ENCODE measurements at places on chromosomes 7 and 10.

GRCh38 chr7:55073051-55073511, 54.3 kb downstream of the EGFR start:
- no peak for DNase-seq

DNA sequence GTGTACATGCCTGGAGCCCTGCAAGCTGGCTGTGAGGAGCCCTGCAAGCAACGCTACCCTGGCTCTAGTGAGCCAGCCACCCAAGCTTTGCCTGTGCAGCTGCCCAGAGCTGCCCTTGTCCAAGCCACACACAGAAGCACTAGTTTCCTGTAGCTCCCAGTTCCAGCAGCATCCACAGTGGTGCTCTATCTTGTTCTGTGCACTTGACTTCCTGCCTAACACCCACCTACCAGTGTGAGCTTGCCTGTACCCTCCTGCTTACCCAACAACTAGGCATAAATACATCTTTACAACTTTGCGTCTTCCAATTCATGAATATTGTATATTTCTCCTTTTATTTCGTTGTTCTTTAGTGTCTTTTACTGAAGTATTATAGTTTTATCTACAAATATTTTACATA, 32.2 kb upstream of the ZNF518A start:
- DNase-seq = no peak

- DNase-seq = no peak
Measured at GRCh38 chr7:85508642-85509410, 322.0 kb upstream of the SEMA3D start.

DNA sequence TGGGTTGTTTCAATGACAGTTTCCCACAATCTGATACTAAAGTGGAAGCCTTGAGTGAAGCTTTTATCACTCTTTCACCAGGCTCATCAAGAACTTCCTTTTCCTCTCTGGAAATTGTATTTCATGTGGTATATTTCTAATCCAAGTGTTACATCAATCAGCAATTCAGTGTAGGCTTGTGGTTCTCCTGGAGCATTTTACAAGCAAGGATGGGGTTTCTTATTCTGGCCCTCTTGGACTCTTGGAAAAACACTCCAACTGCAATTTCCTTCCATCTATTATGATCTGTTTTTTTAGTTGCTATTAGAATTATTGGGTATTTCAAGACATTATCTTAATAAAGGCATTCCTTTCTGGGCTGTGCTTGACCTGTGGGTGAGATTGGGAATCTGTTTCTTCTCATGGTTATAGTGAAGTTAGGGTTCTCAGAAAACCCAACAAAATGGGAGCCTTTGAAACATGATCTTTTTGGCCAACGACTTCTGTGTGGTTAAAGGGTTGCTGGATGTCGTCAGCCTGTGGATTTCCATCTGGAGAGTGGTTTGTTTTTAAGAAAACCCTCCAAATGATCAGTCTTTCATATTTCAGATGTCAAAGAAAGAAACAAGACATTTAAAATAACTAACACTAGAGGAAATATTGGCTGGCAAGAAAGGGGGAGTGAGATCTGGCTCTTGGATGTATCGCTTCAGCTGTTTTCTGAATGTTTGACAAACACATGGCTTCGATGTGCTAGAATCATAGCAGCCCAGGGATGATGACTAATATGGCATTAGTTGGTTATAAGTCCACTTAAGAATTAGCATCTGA, 540.2 kb downstream of the LRMDA start:
- no peak for DNase-seq

DNA sequence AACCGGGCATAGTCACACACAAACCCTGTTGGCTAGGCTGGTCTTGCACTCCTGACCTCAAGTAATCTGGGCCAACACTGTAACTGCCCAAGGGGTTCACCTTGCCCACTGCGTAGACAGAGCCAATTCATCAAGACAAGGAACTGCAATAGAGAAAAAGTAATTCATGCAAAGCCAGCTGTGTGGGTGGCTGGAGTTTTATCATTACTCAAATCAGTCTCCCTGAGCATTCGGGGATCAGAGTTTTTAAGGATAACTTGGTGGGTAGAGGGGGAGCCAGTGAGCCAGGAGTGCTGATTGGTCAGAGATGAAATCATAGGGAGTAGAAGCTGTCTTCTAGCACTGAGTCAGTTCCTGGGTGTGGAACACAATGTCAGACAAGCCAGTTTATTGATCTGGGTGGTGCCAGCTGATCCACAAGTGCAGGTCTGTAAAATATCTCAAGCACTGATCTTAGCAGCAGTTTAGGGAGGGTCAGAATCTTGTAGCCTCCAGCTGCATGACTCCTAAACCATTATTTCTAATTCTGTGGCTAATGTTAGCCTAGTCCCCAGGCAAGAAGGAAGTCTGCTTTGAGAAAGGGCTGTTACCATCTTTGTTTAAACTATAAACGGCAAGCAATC, 15.6 kb upstream of the FXYD4 start:
- DNase-seq = no peak

DNA sequence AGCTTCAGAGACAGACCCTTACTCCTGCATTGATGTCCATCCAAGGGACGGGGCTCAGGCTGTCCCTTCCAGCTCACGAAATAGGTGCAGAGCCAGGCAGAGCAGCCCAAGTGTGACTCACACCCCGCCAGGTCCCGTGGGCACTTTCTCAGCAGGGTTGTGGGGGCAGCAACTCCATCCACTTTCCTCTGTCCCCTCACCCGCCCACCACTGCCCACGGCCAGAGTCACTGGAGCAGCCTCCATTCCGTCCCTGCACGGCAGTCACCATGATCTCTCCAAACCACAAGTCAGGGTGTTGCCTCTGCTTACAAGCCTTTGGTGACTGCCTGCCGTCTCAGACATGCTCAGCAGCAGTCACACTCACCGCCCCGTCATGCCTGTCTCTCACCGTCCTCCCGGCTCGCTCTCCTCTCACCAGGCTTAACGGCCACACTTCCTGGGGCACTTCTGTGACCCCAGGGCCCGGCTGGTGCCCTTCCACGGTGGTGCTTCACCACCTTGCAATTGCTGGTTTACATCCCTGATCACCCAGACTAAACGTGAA, 39.3 kb downstream of the CALML3 start:
- DNase-seq = no peak

DNA sequence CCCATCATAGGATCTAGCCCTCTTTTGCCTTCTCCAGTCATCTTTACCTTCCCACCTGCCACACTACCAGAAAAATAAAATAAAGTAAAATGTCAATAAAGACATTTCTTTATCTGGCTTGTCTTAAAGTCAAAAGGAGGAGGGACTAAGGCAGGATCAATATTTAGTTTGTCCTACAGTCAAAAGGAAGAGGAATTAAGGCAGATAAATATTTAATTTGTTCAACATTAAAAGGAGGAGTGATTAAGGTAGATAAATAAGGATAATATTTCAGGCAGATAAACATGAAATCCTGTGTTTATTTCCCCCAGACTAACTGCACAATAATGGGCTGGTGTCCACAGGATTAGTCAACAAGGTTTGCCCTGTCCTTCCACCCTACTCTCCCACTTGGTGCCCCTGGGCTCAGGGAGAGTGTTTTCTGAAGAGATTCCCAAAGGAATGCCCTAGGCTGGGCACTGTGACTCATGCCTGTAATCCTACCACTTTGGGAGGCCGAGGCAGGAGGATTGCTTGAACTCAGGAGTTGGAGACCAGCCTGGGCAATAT, 18.3 kb upstream of the MSMB start:
- no peak for DNase-seq

GRCh38 chr10:81021428-81022129, 483.9 kb downstream of the SH2D4B start:
- DNase-seq = no peak

- DNase-seq = no peak
Measured at GRCh38 chr10:114684822-114685209, 26.7 kb upstream of the ABLIM1 start.

DNA sequence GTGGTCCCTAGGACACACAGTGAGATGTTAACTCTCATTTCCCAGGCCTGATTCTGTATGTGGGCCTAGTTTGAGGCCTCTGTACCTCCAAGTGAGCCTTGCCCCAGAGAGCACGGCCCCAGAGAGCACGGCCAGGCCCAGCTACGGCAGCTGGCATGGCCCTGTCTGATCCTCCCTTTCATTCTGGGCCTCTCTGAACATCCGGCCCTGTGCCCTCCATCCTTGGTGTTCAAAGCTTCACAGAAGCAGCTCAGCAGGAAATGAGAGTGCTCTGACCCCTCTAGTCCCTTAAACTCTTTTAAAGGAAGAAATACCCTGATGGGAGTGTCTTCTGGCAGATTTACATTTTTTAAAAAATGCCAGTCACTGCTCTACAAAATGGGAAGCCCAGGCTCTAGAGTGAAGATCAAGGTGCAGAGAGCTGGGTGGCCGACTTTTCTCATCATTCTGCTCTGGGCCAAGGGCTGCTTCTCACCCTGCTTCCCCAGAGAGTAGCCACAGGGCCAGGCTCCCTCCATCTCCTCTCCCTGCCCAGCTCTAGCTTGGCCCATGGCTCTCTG, 171.9 kb downstream of the RPS24 start:
- DNase-seq = no peak

DNA sequence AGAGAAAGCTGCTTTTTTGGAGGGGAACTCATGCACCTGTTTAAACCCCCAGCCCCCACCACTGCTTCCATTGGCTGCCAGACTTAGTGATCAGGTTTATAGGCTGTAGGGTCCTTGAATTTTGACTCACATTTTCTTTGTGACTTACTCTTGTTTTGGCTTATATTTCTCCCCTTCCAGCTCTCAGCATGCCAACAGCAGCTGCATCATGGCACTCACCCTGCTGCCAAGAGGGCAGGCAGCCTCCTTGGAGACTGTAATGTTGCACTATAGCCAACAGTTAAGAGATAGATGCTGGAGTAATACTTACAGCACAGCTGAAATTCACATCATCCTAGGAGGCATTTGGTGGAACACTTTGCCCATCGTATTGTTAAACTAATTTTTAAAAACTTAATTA, 98.0 kb upstream of the GLCCI1 start:
- no peak for DNase-seq

GRCh38 chr10:87054373-87055295, 34.5 kb downstream of the FAM25A start:
- no peak for DNase-seq

DNA sequence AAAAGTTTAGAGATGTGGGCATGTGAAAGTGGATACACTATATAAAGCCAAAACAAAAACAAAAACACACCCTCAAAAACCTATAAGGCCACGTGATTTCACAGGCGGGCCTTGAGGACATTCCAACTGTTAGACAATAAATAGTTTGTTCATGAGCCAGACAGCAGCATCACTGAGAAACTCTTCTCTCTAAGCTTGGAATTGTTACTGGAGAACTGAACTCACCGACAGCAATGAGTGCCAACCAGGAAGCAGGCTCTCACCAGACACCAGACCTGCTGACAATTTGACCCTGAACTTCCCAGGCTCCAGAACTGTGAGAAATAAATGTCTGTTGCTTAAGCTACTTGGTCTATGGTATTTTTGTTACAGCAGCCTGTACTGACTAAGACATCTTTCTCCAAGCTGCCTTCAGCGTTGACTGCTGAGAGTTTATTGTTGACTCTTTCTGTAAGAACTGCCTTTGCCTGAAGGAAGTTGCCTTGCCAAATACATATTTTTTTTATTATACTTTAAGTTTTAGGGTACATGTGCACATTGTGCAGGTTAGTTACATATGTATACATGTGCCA, 107.5 kb downstream of the EPDR1 start:
- no peak for DNase-seq

DNA sequence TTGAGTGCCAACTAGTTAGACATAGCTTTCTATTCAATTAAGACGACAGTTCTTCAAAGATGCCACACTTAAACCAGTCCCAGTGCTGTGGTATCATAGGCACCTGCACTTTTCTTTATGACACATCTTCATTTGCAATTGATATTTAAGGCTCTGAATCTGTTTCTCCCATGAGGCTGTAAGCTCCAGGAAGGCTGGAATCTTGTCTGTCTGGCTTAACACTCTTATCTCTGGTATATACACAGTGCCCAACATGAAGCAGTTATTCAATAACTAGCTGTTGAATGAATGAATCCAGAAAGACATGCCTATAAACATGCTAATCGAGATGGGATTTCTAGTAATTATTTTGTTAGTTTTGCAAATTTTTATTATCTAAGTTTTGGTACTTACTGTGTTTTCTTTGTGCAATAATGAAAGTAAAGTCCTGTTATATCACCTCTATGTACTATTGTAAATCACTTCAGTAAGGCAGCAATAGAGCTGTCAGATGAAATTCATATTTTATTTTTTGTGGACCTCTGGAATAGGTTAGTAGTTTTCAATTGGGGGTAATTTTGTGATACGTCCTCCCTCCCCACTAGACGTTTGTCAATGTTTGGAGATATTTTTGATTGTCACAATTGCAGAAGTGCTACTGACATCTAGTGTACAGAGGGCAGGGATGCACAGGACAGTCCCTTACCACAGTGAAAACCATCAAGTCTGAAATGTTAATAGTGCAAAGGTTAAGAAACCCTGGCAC, 51.3 kb upstream of the STEAP4 start:
- no peak for DNase-seq

GRCh38 chr7:29045258-29046086, 87.3 kb upstream of the TRIL start:
- no peak for DNase-seq

DNA sequence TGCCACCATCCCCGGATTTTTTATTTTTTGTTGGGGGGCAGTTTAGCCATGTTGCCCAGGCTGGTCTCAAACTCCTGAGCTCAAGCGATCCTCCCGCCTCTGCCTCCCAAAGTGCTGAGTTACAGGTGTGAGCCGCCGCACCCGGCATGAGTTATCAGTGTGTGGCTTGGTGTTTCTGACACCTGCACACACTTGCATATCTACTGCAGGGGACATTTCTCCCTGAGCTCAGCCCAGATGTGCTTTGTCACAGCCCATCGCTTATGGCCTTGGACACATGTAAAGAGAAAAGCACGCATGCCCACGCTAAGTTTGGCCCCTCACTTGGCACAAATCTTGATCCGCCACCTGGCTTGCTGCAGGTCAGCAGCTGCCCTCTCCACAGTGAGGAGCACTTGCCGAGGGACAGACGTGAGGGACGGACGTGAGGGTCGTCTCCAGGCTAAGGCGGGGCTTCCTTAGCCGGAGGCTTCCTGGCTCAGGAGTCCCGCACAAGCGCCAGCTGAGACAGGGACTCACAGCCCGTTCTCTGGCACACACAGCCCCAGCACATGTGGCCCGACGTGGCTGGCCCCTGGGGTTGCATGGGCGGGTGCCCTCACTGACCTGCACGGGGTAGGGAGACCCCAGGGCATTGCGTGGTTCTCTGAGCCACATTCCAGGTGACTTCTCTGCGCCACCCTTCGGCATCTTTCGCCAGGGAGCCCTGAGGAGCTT, 11.8 kb downstream of the CYP2W1 start:
- DNase-seq = no peak

- DNase-seq = no peak
Measured at GRCh38 chr10:133292919-133293809, 15.5 kb downstream of the TUBGCP2 start.

- no peak for DNase-seq
Measured at GRCh38 chr7:1274121-1274875, 41.6 kb downstream of the UNCX start.

GRCh38 chr10:99382176-99382575, 48.2 kb downstream of the GOT1 start:
- DNase-seq = no peak

GRCh38 chr7:78017591-78018100, 219.1 kb downstream of the PHTF2 start:
- no peak for DNase-seq

GRCh38 chr10:21727452-21728168, 193.6 kb downstream of the MLLT10 start:
- no peak for DNase-seq
